Caco-2 (cell line): ENCODE measurements at places on chromosomes 6 and 20.

DNA sequence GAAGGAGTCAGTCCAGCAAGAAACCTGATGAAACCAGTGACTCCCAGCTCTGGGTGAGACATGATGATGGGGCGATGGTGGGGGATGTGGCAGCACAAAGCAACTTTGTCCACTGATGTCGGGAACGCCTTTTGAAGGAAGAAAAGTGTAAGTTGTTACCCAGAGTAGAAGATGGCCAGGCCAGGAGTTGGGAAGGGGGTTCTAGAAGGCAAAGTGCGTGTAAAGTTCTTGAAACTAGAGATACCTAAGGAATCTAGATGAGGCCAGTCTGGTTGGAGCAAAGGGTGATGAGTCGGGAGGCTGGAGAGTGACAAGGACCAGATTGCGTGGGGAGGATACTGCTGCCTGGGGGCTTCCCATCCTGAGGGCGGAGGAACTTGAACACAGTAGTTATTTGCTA, 117.0 kb downstream of the PHACTR3 start:
- DNase-seq, result no peak

- no peak for DNase-seq
These were observed 296.7 kb downstream of the TFAP2C start for GRCh38 chr20:56925831-56926170.

GRCh38 chr20:32482143-32482441, 103.0 kb downstream of the NOL4L start:
- no peak for DNase-seq

- no peak for DNase-seq
These were observed 50.0 kb downstream of the CNKSR3 start for GRCh38 chr6:154460306-154461071.

- no peak for DNase-seq
These were observed 585.6 kb downstream of the DHX35 start for GRCh38 chr20:39547546-39548408.

DNA sequence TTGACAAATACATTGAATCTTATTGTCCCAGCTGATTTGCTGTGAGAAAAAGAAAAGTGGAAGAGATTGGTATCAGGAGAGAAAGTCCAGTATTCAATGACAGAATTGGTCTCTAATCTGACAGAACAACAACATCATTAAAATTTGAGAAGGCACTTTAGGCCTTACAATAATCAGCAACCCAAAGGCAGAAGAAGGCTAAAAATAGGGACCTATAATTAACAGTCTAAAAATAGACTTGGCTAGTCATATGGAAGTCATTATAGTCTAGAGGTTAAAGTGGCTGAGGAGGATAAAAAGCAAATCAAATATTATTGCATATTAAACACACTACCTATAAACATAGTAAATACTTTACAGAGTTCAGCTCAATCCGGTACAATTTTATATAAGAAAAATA, 393.6 kb upstream of the JAG1 start:
- no peak for DNase-seq

GRCh38 chr20:47281376-47281775, 75.1 kb downstream of the ZMYND8 start:
- no peak for DNase-seq

DNA sequence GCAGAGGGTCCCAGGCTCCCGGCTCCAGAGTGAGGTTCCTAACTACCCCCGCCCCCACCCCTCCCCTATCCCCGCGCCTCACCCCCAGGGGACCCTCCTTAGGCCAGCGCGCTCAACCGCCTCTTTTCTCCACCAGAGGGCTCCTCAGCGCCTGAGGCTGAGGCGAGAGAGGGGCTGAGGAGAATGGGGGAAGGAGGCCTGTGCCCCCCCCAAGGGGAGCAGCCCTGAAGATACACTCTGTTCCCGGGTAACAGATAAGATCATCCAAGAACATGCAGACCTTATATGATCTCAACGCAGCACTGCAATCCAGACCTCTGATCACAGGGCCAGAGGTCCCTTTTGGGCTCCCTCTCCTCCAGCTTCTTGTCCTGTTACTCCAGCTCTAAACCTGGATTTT, 43.3 kb upstream of the MRPS10 start:
- DNase-seq, result peak; percentile 38

- DNase-seq, result no peak
These were observed 24.4 kb downstream of the GCM1 start for GRCh38 chr6:53124131-53124800.

DNA sequence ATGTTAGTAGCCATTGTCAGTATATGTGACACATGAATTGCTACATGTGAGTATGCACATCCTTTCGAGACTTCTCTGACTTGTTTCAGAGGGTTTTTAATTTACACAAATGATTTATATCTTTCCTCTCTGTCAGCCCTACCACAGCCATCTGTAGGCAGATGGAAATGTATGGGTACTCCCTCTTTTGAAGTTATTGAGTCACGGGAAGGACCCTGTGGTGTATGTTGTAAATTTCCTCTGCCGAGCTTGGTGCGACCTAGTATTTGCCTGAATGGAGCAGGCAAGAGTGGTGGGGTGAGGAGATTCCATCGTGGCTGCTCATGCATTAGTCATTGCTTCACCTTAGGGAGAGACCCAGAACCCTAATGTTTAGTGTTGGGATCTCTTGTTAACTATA, 171.9 kb downstream of the JARID2 start:
- DNase-seq, result no peak

DNA sequence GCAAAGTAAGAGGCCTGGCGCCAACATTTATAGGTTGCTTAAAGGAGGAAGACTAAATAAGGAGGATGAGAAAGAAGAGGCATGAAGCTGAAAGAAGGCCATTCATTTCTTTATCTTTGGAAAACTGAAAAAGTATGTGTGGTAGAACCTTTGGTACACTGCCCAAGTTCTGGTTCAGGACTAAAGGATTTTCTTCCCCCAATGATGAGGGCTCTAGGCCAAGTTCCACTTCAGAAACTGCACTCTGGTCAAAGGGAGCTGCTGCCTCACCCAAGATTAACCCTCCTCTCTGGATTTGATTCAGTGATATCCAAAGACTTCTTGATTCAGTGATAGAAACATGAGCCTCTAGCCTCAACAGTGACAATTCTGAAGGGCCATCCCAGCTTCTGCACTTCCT, 5.0 kb upstream of the KPNA5 start:
- no peak for DNase-seq

- no peak for DNase-seq
These were observed 449.0 kb upstream of the MMS22L start for GRCh38 chr6:97732045-97732444.

DNA sequence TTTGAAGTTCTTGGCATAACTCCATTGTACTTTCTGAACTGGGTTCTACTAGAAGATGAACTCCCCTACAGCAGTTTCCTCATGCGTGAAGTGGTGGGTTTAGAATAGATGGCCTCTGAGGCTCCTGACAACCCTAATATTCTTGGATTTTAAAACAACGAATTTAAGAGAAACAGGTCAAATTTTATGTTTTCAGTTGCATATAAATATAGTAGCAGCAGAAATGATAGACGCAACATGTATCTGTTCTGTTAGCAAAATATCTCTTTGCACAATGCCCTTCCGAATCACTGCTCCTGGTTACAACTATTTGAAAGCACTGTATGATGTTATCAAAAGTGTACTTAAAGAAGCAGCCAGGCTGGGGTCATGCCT, 247.2 kb downstream of the TBC1D7 start:
- no peak for DNase-seq

DNA sequence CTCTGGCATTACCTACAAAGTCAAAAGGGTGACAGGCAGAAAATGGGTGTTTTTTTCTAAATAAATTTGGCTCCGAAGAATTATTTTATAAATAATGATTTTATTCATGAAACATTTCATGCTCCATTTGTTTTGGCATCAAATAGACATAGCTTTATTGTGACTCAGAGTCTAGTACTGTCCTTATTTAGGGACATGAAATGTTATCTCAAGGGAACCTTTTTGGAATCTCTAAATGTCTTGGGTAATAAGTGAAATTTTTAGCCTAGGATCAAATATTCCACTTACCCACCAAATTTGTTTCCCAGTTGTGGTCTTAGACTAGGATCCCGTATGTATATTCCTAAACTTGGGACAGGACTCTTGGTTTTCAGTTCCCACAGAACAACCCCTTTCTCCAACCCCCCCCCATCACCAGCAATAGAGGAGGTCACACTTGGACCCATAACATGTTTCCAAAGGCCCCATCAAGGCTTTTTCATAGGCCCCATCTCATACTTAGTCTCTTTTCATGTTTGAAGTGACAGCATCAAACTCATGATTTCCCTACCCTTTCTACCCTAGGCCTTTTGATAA, 81.8 kb downstream of the JAG1 start:
- no peak for DNase-seq

DNA sequence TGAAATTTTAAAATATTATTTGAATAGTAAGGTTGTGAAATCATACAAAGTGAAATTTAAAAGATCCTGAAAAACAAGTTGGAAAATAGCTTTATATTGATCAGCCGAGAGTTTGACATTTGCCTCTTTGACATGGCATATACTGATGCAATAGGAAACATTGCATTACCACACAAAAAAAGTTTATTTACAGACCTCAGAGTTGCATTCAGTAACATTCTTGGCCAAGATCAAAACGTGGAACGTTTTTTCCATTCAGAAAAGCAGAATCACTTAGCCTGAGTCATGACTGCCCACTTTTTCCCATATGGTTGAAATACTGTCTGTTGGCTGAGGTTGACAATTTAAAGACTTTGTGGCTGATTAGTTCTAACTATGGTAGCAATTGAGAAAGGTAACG, 55.1 kb upstream of the BACH2 start:
- no peak for DNase-seq

DNA sequence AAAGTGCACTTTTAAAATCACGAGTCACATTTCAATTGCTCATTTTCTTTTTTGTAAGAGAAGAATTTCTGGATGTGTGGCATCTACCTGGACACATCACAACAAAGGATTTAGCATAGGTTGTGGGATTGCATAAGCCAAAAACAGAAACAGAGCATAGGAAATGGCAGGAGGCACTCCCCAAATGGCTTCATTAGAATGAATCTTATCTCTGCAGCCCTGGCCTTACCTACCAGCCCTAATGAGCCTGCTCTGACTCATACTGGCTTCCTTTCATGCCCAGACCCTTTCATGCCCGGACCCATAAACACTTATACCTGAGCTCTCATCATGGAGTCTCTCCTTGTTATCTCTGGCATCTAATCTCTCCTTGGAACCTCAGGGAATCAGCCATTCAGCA, 23.9 kb upstream of the SPTLC3 start:
- peak; percentile 47 for DNase-seq

- no peak for DNase-seq
These were observed 89.5 kb upstream of the SIM1 start for GRCh38 chr6:100554228-100554627.

DNA sequence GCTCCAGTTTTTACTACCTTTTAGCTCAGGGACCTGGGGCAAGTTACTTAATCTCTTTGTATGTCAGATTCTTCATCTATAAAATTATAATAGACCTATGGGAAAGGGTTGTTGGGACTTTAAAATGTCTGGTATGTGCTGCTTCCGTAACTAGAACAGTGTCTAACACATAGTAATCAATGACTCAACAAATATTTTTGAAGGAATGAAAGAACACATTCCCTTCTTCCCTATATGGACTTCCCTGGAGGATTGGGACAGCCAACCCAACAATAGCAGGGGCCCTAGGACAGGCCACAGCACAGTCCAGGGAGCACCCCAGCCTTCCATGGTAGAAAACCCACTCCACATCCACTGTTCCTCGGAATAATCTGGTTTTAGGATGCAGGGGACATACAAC, 50.7 kb upstream of the TPD52L1 start:
- DNase-seq, result no peak

GRCh38 chr20:36461600-36462439, 79.5 kb upstream of the MYL9 start:
- peak; percentile 77 for DNase-seq

- DNase-seq, result no peak
These were observed 2.8 kb downstream of the SPO11 start for GRCh38 chr20:57332105-57333089.

- no peak for DNase-seq
These were observed 192.7 kb downstream of the KHDC1L start for GRCh38 chr6:73032586-73032985.

DNA sequence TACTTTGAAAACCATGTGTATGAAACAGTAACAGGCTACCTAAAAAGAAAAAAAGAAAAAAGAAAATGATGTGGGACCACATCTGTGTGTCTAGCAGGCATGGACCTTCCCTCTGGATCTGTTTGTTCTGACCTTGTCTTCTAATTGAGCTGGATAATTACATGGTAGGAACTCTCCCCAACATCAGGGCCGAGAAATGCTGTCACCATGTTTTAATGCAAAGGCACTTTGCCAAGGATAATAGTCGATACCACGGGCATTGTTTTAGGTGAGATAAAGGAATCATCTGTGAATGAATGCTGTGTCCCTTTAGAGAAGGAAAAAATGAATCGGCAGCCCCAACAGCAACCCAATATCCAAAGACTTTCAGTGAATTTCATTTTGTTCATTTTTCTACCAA, 149.1 kb downstream of the ZDHHC14 start:
- no peak for DNase-seq
